Stimulated activated CD4-positive, alpha-beta T cell treated with anti-CD3 and anti-CD28 coated beads, Interleukin-4, amount 100 ng/mL, for 4 hours (primary cell): ENCODE measurements at places on chromosomes 5 and 9.

GRCh38 chr5:159104051-159104651 is 4.4 kb upstream of the EBF1 start:
- no peak for DNase-seq

- DNase-seq, result no peak
These were observed 619.3 kb downstream of the TLE4 start for GRCh38 chr9:80191108-80191507.

- DNase-seq, result no peak
These were observed 58.5 kb upstream of the MYO10 start for GRCh38 chr5:16994565-16994964.

GRCh38 chr9:113529336-113530009 is 65.9 kb downstream of the RGS3 start:
- DNase-seq, result no peak

- DNase-seq, result no peak
These were observed 34.5 kb upstream of the SLC46A2 start for GRCh38 chr9:112925058-112925641.

DNA sequence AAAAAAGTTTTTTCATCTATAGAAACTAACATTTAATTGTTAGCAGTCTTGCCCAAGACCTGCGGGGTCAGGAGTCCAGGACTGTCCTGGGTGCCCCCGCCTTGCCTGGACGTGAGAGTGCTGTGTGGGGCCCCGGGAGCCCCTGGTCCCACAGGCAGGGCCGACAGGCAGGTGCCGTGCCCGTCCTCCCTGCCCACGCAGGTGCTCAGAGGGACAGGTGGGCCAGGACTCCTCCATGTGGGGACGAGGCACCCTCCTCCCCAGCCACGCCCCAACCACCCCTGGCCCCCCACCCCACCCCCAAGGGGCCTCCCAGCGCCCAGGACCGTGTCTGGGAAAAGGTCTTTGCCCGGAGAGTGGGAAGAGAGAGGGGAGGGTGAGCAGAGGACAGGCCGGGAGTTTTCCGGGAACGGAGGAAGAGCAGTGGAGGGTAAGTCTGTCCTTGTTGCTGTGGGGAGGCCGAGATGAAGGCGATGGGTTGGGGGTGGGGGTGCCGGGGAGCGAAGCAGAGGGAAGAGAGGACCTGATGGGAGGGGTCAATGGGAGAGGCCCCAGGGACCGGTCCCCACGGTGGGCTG is 2.7 kb upstream of the LCN12 start:
- DNase-seq, result no peak

DNA sequence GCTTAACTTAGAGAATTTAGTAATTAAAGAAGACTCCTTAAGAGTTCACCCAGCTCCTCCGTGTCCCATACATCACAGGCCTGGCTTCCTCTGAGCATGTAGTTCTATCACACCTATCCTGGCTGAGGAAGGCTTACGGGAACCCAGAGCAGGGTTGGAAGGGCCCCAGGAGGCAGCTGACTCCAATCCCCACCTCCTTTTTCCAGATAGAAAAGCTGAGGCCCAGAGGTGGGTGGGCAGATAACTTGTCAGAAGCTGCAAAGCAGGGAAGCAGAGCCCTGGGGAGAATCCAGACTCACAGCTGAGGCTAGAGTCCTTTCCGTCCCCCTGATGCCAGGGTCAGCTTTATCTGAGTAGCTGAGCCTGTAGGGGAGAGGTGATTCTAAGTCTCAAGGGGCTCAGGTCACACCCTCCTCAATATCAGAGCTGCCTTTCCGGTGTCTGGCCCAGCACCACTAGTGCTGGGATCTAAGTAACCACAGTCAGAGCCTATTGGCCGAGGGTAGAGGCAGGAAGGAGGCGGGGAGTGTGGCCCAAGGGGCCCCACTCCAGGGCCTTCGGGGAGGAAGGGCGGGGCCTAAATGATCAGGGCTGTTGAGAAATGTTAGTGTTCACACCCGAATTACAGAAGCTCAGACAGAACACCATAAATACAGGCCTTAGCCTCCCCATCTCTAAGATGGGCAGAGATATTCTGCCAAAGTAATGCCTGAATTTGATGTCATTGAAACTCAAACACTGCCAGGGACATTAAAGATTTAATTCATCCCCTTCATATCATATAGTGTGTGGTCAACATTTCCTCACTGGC is 9.9 kb downstream of the CCDC69 start:
- DNase-seq, result peak; percentile 76

DNA sequence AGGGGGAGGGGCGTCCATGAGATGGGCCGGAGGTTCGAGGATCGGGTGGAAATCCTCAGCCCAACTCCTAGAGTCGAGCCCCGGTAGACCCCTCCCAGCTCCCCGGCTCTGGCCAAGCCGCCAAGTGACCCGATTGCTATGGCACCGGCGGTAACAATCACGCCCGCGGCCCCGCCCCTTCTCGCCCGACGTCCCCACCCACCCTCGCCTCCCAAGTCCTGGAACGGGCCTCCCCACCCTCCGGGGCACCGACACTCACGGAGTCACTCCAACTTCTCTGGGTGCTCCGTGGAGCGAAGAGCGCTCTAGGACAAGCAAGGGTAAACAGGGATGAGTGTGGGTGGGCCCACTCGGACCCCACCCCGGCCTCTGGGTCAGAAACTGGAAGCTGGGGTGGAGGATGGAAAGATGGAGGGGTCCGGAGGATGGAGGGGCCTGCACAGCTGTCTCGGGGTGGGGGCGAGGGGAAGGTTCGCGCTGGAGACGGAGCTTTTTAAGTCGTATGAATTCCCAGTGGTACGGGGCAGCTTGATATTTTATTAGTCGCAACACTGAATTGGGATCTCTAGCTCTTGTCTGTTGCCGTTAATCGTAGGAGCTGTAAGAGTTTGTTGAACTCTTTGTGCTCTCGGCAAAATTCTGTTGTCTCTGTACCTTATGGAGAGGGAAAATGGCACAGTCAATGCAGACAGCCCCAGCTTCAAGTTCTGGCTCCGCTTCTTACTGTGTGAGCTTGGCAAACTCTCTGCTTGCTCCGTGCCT is at the start of gene SPACA9:
Gene SPACA9 (plus strand): TSS at position 204 of the 762 bp plus-strand sequence. CDS start 5,050 bp downstream, outside the sequence.
- peak; percentile 10 for DNase-seq

- no peak for DNase-seq
These were observed 31.8 kb downstream of the FABP6 start for GRCh38 chr5:160260881-160261815.

- DNase-seq, result no peak
These were observed 4.1 kb downstream of the ISOC1 start for GRCh38 chr5:129098488-129099183.

GRCh38 chr9:121088576-121088975 is 13.8 kb downstream of the CNTRL start:
- no peak for DNase-seq

DNA sequence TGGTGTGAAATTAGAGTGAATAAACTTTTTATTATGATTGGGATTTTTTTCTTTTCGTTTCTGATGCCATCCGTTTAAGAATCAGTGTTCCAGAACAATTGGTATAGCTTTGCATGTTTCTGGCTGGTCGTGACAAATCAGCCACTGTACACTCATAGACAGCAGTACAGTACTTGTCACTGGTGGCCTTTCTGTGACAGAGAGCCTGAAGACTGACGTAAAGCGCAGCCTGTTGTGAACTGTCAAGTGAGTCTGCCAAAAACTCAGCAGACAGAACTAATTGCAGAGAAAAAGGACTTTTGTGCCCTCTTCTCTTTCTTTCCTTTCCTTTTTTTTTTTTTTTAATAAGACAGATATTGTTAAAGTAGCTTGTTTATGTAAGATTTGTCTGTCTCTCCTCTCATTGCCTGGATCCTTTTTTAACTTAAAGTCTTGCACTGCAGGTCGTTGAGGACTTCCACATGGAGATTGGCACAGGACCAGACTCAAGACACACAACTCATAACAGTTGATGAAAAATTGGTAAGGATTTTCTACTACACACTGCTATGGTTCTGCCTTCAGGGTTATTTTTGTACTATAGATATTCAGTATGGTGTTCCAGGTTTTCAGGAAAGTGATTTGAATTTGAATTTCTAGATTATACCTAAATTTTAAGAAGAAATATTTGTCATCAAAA is 42.7 kb downstream of the NDUFS4 start:
- no peak for DNase-seq

DNA sequence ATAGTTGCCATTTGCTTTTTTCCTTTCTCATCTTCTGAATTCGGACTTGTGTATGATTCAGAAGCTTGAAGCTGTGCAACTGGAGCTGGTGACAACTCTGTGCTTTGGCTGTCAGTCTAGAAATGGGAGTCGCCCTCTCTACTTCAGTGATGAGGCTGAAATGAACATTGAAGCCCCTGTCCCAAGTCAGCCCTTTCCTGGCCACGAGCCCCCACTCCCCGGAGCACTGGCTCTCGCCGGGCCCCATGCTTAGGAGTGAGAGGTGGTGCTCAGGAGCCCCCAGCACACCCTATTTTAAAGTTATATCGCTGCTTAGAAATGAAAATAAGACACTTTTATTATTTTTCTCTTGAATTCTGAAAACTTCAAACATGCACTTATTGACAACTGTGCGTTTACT is 66.0 kb downstream of the PSMB7 start:
- no peak for DNase-seq

GRCh38 chr5:68548959-68549676 is 333.6 kb downstream of the PIK3R1 start:
- no peak for DNase-seq

GRCh38 chr9:105291938-105292337 is 47.5 kb downstream of the SLC44A1 start:
- DNase-seq, result no peak

DNA sequence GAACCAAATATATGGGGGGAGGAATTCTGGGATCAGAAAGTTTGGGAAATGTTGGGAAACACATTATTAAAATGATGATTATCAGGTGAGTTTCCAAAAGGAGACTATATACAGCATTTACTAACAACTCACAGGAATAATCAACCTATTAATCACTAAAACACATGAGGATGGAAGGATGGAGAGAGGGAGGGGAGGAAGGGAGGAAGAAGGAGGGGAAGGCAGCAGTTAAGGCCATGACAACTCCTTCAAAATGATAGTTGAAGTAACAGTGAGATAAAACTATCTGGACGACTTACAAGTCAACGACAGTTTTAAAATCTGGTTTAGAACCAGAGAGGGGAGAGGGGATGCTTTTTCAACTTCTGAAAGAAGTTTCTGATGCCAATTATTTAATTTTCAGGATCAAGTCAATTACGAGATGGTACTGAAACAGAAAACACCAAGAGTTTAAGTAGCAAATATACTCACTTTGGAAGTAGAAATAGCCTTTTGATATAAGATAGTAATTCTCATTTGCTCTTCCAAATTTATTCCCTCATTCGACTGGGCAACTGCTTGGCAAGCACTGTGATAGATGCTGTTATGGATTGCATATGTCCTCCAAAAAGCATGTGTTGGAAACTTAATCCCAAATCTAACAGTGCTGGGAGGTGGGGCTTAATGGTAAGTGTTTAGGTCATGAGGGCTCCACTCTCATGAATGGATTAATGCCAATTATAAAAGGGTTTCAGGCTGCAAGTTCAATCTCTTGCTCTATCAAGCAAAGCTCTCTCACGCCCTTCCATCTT is 30.4 kb downstream of the FBXW11 start:
- no peak for DNase-seq
